Aorta (tissue), 5 donors: ENCODE measurements at places on chromosomes 12 and 14. TPM values are rescaled to one million over a fixed set of nuclear protein-coding genes. Genes with fewer than 3 reads are reported as not detected.

- no peaks in the 10 kb centered on the region for H3K27me3 ChIP-seq
- no peak overlapping the region for H3K27ac ChIP-seq
- no peaks in the 10 kb centered on the region for H3K36me3 ChIP-seq
- no peak for DNase-seq
- no peaks in the 10 kb centered on the region for H3K4me1 ChIP-seq
These were observed 172.2 kb downstream of the PTPRO start for GRCh38 chr12:15494329-15495046.

Gene NPAS3
- polyA plus RNA-seq = 0.13 TPM

DNA sequence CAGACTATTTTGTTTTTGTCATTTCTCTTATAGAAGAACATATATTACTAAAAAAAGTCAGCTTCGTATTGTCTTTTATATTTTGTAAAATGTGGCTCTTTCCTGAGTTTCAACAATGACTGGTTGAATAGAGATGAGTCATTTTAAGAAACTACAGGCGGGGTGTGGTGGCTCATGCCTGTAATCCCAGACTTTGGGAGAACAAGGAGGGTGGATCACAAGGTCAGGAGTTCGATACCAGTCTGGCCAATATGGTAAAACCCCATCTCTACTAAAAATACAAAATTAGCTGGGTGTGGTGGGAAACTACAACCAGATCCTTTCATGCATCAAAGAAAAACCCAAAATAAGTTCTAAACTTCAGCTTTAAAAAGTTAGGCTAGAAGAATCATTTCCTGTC is 28.8 kb downstream of the HECTD4 start:
- peaks cover 3% of the 10 kb centered on the region for H3K36me3 ChIP-seq
- no peaks in the 10 kb centered on the region for H3K27me3 ChIP-seq
- H3K4me1 ChIP-seq = no peaks in the 10 kb centered on the region
- DNase-seq = no peak
- no peak overlapping the region for H3K4me3 ChIP-seq

GRCh38 chr14:30518867-30519560 is 39.9 kb upstream of the G2E3 start:
- no peak overlapping the region for H3K27ac ChIP-seq
- DNase-seq = no peak
- H3K27me3 ChIP-seq = no peaks in the 10 kb centered on the region
- no peaks in the 10 kb centered on the region for H3K4me1 ChIP-seq
- H3K4me3 ChIP-seq = no peak overlapping the region
- no peaks in the 10 kb centered on the region for H3K36me3 ChIP-seq

- no peaks in the 10 kb centered on the region for H3K36me3 ChIP-seq
- H3K27ac ChIP-seq = no peak overlapping the region
- no peak overlapping the region for H3K4me3 ChIP-seq
- H3K4me1 ChIP-seq = no peaks in the 10 kb centered on the region
- no peak for DNase-seq
- H3K27me3 ChIP-seq = no peaks in the 10 kb centered on the region
These were observed 752.2 kb downstream of the FSCB start for GRCh38 chr14:43754838-43755237.

- no peak overlapping the region for H3K4me3 ChIP-seq
- no peak for DNase-seq
- H3K4me1 ChIP-seq = no peaks in the 10 kb centered on the region
These were observed 661.0 kb downstream of the RPS29 start for GRCh38 chr14:48925184-48925583.
